ENCODE measurements at places on chromosomes 1 and 21.
A peak's percentile ranks its signal among the peaks of the same experiment; 100 is the strongest.

DNA sequence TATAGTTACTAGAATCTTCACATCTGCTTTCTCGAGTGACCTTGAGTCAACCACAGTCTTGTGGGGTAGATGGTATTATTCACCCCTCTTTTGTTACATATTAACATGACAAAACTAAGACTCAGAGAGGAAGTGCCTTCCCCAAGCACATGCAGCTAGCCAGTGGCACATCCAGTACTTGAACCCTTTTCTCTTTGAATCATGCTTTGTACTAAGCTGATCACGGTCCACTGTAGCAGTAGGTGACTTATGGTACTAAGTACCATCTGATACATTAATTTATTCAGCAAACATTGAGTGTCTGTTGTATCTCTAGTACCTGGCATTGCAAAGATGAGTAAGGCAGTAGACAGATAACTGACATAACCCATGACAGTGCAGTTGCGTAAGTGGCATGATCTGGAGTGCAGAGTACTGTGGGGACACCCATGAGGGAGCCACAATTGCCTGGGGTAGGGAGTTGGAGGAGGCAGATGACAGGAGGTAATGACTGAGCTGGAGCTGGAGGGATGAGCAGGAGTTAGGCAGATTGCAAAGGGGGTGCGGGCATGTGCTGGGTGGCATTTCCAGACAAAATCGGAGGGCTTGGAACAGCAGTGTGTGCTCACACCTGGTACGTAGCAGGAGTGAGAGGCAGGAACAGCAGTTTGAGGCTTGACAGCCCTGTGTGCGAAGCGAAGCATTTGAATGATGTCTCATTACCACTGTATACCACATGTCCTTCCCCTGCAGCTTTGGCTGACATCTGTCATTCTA, 29.8 kb downstream of the UCK2 start:
- peak; percentile 55 for DNase-seq

GRCh38 chr1:39757501-39757900, 13.6 kb downstream of the OXCT2 start:
- DNase-seq, result no peak

DNA sequence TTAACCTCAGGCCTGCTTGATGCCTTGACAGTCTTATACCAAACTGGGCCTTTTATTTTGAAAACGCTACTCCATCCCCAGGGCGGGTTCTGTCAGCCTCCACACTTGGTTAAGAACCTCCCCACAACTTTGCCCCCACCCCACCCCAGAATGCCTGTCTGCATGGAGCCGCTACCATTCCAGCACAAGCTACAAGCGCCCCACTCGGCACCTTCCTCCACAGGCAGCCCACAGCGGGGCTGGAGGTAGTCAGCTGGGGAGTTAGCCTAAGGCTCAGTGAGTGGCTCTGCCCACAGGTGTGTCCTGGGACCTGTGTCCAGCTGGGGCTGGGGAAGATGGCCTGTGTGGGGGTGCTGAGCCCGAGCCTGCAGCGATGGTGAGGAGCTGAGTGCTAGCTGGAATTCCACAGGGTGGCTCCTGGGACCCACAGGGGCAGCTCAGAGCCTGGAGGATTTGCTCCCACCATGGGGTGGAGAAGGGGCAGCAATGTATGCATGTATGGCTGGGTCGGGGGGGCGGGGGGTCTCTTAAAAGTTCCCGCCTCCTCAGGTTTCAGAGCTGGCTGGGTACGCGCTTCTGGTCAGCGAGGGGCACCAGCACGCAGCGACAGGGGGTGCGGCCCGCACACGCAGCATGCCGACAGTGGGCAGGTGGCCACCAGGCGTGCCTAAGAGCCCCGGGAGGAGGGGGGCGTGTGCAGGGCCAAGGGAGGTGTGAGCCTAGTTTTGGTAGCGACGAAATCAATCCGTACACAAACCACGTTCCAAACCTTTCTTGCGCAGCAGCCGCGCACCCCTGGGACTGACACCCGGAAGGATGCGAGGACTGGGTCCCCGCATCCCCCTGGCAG, 917 bp downstream of the ETNK2 start:
- no peak for DNase-seq

GRCh38 chr1:24535021-24535424, 20.9 kb upstream of the NCMAP start:
- DNase-seq, result no peak

- no peak for DNase-seq
Measured at GRCh38 chr1:81921344-81921743, 120.6 kb downstream of the ADGRL2 start.

- peak; percentile 71 for DNase-seq
Measured at GRCh38 chr1:116356673-116357072, 16.4 kb upstream of the ATP1A1 start.

DNA sequence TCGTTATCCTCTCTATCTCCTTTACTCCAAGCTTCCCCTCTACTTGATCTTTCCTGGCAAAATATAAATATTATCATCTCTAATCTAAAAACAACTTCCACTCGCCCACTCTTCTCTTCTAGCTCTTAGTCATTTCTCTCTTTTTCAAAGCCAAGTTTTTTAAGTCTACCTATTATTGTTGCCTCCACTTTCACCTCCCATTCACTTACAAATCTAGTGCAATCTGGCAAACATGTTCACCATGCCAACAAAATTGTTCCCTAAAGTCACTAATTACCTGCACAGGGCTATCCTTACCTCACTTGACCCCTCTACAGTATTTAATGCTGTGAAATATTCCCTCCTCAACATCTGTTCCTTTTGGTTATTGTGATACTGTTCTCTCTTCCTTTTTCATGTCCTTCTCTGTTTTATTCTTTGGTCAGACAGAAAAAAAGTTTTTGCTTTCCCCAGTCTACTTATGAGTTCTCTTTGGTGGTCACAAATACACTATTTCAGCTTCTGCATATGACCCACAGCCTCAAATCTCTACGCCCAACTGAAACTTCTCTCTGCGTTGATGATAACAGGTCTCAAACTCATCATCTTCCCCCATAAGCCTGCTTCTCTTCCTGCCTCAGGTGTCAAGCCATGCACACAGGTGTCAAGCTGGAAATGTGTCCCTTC, 31.9 kb upstream of the RAP1A start:
- no peak for DNase-seq

GRCh38 chr21:33401630-33401992, 1.6 kb upstream of the IFNGR2 start:
- DNase-seq, result no peak

DNA sequence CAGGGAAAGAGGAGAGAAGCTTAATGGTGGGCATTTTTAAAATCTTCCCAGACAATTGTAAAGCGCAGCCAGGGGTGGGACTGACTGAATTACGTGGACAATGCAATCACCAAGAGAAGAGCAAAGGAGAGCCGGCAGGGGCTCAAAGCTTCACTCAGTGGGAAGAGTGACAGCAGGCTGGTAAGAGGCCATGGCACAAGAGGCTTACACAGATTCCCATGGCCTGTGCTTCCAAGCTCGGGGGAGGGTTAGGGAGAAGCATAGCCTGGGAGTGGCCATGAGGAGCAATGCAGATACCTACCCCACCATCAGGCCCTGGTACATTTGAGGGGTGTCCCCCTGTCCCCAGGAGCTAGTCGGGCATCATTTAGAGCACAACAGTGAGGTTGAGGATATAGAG, 27.1 kb upstream of the SEC16B start:
- DNase-seq, result no peak

- peak; percentile 19 for DNase-seq
Measured at GRCh38 chr1:59237900-59238299, 59.0 kb upstream of the FGGY start.

DNA sequence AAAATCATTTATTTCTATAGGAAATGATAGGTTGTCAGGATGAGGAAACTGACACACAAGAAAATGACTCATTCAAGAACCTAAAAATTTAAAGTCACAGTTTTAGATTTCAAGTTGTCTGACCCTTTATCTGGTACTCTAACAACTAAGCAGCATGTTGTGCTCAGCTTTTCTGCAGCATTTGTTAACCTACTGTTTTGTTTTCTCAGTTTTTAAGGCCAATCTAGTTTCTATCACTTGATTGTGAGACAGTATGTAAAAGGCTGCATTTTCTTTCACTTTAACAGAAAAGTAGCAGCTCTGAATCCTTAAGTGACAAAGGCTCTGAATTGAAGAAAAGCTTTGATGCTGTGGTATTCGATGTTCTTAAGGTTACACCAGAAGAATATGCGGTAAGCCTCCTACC, 59.1 kb downstream of the RALGPS2 start:
- DNase-seq, result no peak

GRCh38 chr21:44995343-44995941, 55.6 kb downstream of the SLX9 start:
- DNase-seq, result no peak

DNA sequence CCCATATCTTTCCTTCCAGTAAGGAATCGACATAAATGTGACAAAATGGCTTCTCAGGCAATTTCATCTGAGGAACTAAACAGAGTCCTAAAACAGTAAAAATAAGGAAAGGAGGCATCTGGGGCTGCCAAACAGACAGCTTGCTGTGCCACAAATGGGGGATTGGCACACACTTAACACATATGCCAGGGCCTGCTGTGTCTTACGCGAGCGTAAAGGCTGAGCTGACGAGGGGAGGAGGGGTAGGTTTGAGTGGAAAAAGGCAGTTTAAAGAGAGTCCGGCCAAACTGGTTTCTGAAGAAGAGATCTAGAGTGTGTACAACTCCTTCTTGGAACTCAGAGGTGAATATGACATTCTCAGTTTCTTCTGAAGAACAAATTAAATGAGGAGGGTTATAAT, 244.1 kb upstream of the MAP1LC3C start:
- DNase-seq, result no peak

DNA sequence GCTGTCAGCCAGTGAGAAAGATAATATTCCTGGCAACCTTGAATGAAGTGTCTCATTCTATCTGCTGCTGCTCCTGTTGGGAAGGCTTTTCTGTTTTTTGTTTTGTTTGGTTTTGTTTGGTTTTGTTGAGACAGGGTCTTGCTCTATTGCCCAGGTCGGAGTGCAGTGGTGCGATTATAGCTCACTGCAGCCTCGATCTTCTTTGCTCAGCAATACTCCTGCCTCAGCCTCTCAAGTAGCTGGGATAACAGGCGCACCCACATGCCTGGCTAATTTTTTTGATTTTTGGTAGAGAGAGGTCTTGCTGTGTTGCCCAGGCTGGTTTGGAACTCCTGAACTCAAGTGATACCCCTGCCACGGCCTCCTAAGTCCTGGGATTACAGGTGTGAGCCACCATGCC, 37.6 kb downstream of the BTG3 start:
- DNase-seq, result no peak

DNA sequence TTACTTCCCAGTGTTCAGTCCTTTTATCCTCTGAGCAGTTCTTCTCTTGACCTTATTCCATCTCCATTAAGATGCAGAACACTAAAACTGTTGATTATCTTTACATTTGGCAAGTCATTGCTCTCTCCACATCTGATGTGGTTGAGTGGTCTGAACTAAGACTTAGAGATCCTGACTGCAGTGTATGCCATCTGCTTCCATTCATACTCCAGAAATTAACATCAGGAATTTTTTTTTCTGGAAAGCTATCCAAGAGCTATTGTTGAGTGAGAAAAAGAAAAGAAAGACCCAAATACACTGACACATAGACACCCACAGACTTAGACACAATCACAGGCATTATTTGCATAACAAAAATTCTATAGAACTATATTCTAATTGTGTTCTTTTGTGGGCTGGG, 3.7 kb upstream of the TRIM62 start:
- no peak for DNase-seq

DNA sequence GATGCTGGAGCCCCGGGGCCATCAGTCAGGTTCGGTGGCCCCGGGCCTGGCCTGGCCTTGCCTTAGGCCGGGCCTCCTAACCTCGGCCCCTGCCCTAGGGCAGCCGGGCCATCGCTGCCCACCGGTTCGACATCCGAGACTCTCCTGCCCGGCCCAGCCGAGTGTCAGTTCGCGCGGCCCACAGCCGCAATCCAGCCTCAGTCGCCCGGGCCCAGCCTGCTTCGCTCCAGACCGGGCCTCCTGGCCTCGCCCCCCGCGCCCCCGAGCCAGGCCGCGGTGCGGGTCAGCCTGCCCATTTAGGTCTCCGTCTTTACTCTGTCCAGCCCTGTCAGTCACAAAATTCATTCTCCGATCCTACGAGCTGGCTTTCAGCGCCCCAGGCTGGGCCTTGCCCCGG, 777 bp downstream of the LRRC41 start:
- DNase-seq, result peak; percentile 19

DNA sequence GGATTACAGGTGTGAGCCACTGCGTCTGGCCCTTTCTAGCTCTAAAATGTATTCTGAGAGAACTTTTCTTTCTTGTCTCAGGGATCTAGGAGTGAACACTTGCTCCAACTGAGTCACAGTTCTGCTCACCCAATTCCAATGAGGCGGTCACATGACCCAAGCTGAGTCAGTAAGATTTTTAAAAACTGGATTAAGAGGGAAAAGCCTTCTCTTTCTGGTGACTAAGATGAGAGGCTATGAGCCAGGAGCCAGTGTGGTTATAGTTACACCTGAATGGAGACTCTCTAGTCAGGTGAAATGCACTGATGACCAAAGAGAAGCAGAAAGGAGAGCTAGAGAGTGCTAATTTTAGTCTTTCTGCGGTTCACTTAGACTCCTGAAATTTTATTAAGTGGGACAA, 9.5 kb upstream of the DEPDC1 start:
- peak; percentile 5 for DNase-seq

GRCh38 chr1:202597090-202597761, 113.0 kb downstream of the SYT2 start:
- DNase-seq, result no peak

GRCh38 chr1:97114842-97115241, 393.3 kb downstream of the PTBP2 start:
- DNase-seq, result no peak

DNA sequence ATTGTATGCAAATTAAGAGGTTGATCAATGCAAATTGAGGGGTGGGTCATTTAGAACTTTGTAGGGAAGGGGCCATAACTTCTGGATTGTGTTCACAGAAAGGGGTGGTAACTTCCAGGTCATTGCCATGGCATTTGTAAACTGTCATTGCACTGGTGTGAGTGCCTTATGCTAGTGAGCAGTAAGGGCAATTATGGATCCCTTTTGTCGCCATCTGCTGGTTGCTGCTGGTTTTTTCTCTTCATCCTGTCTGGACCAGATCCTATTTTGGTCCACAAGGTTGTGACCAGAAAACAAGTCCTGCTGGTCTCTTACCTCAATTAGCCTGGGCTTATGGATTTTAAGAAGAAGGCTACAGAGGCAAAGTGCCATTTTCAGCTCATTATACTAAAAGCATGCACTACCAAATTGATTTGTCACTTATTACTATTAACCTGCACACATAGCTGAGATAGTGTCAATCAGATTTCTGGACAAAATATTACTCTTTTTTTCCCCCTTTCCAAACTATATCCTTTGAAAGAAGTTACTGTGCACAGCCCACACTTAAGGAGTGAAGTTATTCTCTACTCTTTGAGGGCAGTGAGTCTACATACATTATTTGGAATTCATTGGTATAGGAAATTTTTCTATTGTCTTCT, 196.2 kb downstream of the ZC3H11B start:
- DNase-seq, result peak; percentile 50

- DNase-seq, result no peak
Measured at GRCh38 chr1:225750420-225750819, 27.2 kb upstream of the SRP9 start.

DNA sequence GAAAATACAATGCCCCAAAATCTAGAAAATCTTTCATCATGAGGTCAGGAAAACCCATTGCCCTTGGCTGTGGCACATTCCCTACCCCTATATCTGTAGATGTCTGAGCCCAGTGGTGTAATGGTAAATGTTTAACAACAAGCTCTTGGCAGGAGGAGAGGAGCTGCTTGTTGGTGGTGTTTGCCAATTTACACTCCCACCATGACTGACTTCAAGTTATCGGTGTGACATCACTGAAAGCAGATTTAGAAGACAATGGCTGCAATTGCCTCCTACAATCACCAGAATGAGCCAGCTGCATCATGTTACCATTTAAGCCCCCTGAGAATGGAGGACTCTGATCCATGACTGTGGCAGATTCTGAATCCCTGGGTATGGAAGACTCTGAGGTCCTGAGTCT, 70.9 kb downstream of the SDC3 start:
- no peak for DNase-seq

Data from IMR-90 (cell line).